Stimulated activated CD4-positive, alpha-beta T cell treated with anti-CD3 and anti-CD28 coated beads, TNF-alpha, amount 100 ng/mL, for 4 hours (primary cell): ENCODE measurements at places on chromosomes 3 and 15.
A peak's percentile ranks its signal among the peaks of the same experiment; 100 is the strongest.

DNA sequence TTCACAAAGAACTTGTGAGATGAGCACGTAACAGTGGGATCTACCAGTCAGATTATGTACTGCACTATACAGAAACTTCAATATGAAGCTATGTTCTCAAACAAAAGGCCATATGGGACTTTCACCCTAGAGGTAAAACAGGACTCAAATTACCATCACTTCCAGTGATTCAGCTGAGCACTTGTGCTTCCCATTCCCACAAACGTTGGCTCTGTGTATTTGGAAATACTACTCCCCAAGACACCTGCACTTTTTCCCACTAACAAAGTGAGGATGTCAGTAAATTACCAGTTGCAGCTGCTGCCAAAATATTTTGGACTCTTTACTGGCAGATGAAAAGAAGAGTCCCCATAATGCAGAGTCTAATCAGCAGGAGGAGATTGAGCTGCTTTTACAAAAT, 1570.1 kb downstream of the SI start:
- no peak for DNase-seq

- DNase-seq = no peak
Observed at GRCh38 chr15:26939398-26939797, 31.6 kb upstream of the GABRG3 start.

DNA sequence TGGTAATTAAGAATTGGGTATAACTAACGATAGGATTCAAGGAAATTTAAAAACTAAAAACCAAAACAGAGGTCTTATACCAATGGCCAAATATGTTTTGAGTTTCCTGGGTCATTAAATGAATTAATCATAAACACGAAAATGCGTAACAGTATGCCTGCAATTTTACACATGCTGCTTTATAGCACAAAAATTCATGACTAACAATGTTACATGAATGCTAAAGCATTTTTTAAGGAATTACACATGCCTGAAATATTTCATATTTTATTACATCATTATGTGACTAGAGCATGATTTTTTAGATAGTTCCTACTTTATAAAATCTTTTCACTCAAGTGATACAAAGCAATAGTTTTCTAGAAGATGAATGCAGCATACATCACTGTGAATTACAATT, 74.7 kb downstream of the ZNF148 start:
- no peak for DNase-seq

DNA sequence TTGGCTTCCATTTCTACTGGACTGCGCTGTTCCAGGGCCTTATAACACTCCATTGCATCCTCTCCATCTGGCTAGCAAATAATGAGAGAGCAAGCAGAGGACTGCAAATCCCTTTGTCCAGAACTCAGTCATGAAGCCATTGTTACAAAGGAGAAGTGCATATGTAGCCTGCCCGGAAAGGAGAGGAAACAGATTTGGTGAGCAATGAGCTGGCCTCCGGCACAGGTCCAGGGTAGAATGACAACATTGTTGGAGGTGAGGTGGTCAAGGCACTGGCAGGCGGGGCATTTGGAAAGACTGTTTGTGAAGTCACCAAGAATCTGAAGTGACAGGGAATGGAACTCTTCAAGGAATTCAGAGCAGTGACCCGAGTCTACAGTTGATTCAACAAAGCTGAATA, 25.0 kb upstream of the ATP1B3 start:
- DNase-seq = no peak

DNA sequence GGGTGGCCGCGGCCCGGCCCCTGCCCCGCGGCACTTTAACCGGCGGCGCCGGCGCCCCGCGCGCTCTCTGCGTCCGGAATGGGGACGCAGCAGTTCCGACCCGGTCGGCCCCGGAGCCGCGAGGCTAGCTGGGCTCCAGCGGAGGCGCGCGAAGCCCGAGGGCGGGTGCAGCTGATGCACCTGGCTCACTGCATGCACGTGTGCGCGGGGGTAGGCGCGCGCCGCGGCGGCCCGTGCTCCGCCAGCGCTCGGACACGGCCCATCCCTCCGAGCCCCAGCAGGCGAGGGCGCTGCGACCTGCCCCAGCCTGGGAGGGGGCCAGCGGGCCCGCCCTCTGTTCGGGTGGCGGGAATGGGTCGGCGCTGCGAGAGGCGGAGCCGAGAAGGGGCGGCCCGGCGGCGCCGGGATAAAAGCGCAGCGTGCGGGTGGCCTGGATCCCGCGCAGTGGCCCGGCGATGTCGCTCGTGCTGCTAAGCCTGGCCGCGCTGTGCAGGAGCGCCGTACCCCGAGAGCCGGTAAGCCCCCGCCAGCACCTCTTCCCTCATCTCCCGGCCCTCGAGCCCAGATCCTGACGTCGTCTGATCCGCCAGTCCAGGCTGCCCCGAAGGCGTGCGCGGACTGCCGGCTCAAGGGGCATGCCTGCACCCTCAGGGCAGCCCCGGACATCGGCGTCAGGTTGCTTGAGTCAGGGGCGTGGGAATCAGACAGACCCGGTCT, at the start of the genes CHDH and IL17RB:
Gene CHDH (minus strand): TSS at position 286 of the 717 bp plus-strand sequence. CDS start 22,411 bp downstream, outside the sequence.
Gene IL17RB (plus strand): TSS at position 435 of the 717 bp plus-strand sequence. CDS start 21 bp downstream, at position 456.
- no peak for DNase-seq

DNA sequence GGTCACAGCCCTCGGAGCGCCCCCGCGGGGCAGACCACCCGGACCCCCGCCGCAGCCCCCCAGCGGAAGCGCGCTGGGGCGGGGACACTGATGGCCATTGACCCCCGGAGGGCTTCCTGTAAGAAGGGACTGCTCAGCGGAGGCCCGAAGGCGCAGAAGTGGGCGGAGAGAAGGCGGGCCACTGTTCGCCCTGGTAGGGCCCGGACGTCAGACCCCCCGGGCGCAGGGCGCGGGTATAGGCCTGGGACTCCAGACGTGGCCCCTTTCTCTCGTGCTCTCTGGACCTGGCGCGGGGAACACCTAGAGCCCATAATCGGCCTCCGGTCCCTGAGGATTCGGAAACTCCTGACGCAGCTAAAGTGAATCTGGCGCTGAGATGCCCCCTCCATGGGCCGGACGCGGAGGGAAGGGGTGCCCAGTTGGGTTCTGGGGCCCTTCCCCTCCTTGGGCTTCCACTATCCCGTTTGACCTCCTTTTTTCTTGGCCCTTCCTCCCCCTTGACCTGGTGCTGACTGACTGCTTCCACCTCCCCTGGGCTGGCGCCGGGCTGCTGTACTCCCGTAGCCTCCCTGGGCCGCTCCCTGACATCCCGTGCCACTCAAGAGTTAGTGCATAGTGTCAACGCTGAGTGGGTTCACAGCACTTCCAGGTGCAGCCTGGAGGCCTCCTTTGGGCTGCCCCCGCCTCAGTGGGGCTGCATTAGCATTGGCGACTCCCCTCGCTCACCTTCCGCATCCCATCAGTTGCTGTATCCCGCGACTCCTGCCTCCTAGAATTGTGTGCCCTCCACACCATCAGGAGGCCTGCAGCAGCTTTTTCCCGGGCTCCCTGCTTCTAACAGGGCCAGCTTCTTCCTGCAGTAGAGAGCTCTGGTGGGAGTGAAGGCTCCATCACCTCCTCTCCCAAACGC, 694 bp downstream of the ABTB1 start:
- peak; percentile 28 for DNase-seq

DNA sequence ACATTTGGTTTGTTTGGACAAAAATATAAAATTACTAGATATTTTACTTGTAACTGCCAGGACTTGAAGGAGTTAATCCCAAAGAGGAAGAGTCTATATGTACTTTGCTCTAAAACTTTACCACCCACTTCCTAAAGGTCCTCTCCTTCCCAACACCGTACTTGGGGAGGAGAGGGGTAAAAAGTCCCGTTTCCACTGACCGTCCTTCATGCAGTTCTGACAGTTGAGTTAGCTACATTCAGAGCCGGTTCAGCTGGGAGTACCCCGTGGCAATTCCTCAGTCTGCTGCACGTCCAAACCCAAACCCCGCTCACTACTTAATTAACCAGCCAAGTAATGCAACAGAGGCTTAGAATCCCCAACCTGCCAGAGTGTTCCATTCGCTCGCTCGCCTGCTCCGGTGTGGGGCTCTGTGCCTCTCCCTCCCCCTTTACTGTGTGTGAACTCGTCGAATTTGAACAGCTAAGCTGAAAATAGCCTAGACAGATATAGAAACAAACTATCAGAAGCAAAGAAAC, 519.7 kb downstream of the FOXP1 start:
- peak; percentile 47 for DNase-seq

GRCh38 chr15:85473455-85473854, 93.1 kb downstream of the AKAP13 start:
- DNase-seq = no peak

DNA sequence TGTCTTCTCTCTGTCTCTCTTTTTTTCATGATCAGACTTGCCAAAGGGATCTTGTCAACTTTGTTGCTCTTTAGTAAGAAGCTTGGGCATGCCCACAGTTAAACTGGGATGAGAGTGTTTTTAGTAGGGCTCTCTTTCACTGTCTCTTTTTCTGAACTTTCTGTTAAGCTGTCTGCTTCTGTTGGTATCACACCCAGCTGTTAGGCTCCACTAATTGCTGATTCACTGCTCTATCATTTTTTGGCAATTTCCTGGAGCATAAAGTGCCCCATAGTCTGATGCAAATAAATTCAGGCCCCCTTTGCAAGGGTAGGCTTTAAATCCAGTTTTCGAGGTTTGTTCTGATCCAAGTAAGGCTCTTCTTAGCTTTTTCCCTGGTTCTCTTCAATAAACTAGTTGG, 360.4 kb upstream of the ADAMTS9 start:
- no peak for DNase-seq

- DNase-seq = no peak
Observed at GRCh38 chr3:70249509-70250160, 62.8 kb downstream of the MDFIC2 start.

GRCh38 chr3:141332416-141332815, 35.9 kb upstream of the ZBTB38 start:
- no peak for DNase-seq

DNA sequence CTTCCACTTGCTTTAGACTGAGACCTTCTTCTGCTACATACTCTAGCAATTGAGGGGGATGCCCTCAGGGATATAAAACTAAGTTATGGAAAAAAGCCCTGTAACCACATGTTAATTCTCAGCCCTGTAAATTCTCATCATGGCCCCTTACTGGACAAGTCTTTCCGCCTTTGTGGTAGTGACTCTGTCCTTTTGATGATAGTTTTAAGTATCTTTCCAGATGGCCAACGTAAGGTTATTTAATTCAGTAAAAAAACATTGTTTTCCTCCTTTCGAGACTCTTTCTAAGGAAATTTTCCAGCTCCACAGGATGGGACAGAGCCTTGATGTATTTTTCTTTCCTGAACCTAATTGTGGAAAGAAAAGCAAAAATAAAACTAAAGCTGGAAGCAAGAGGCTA, 25.3 kb upstream of the TM4SF4 start:
- no peak for DNase-seq

DNA sequence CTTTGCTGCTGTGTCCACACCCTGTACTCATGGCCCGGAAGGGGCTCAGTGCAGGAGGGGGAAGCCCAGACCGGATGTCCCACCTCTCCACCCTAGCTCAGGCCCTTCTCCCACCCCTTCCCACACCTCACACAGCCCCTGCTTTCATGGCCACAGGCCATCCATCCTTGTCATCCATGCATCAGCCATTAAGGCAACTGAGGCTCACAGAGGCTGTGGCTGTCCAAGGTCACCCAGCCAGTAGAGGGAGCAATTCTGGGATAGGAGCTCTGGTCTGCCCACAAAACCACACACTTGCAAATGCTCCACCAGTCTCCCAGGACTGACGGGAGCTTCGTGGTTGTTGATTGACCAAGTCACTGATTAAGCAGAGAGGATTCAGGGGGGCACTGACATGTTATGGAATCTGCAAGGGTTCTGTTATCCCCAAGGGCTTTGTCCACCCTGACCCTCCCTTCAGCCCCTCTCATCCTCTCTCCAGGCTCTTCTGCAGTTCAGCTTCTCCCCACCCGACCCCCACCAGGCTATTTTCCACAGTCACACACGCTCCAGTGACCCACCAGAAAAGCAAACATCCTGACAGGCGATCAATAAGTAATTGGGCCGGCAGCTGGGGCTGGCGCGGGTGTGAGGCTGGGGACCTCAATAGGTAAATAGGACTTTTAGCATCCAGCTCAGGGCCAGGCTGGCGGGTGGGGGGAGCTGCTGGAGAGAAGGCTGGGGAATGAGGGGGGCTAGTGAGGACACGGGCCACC, 15.1 kb downstream of the LINGO1 start:
- DNase-seq = no peak

DNA sequence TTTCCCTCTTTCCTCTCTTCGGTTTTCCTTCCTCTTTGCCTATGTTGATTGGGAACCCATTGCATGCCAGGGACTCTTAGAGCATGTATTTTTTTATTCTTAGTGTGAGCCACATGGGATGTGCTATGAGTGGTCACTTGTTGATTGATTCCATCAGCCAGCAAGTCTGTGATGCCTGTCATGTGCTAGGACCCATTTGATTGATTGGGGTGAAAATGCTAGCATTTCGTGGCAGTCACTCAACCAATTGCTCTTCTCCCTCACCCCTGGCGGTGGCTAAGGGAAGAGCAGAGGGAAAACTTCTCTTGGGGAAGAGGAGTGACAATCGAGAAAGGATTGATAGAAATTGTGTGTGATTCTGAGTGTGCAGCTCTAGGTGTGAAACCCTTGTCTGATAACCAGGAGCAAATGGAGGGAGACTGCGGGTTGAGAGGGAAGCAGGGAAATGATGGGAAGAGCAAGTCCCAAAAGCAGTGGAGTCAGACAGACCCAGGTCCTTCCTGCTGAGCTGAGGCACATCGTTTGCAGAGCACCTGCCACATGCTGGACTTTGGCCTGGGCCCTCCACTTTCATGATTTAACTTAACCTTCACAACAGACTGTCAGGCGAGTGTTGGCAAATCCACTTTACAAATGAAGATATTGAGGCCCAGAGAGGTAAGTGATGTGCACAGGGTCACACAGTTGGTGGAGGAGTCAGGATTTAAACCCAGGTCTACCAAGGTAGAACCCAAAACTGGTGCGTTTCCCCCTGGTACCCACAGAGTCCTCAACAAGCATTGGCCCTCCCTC, 40.0 kb downstream of the SLC6A11 start:
- no peak for DNase-seq

DNA sequence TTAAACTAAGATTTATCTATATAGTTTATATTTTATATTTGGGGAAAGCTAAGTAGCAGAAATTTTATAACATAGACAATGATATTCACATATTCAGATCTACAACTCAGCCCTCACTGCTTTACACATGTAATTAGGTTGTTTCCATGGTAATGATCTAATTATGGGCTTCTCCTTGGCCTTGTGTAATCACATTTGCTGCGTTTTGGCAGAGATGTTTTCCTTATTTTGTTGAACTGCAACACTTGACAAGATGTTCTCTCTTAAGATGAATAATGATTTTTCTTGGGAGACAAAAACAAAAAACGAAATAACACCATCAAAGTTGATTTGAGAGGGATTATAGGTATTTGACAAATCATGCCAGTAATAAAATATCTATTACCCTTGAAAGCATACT, 635.6 kb upstream of the TBL1XR1 start:
- DNase-seq = no peak

GRCh38 chr3:112931736-112932521, 43.0 kb downstream of the CD200R1 start:
- no peak for DNase-seq

- no peak for DNase-seq
Observed at GRCh38 chr15:82158811-82159210, 103.7 kb downstream of the EFL1 start.

DNA sequence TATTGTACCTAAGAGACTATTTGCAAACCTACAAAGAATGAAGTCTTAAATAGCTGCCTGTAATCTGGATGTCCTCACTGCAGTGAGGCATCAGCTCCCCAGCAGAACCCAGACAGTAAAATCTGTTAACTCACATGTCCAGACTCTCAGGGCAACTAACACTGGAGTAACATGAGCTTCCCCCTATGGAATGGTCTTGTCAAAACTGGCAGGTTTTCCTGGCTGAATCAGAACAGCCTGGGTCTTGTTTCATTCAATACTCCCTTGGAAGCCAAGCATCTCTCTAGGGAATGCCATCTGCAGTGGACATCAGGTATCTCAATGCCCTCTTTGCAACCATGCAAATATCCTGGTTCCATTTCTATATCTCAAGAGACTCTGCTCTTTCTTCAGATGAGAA, 24.4 kb downstream of the PTPN9 start:
- DNase-seq = no peak
